ENCODE measurements at places on chromosomes 13 and 19.

DNA sequence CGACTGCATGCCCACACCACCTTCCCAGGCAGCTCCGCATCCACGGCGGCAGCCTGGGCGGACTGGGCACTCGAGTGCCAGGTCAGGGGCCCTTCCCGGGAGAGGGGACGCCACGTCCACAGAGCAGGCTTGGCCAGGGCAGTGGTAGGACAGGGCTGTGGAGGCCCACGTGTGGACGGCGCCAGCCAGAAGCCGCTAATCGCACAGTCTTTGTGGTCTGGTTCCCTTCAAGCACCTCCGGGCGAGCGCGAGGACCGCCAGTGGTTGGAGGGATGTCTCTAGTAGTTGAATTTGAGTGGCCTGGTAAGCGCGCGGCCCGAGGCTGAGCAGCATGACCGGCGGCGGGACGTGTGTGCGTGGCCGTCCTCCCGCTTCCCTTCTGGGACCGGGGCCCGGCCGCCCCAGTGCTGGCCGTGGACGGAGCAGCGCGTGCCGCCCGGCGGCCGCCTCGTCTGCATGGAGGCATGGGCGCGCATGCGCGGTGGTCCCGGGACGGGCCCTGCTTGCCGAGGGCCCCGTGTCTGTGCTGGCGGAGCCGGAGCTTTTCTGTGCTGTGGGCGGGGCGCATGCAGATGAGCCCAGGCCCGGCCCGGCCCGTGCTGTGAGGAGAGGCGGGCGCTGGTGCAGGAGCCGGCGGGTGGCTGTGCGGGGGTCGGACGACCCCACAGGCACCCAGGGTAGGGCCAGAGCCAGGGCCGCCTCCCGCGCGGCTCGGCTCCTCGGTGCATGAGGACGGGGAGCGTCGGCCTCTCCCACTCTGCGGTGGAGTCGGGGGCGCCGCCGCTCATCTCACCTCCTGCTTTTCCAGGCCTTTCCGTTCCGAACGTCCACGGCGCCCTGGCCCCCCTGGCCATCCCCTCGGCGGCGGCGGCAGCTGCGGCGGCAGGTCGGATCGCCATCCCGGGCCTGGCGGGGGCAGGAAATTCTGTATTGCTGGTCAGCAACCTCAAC, 8.6 kb downstream of the PTBP1 start:
- no peak for DNase-seq

DNA sequence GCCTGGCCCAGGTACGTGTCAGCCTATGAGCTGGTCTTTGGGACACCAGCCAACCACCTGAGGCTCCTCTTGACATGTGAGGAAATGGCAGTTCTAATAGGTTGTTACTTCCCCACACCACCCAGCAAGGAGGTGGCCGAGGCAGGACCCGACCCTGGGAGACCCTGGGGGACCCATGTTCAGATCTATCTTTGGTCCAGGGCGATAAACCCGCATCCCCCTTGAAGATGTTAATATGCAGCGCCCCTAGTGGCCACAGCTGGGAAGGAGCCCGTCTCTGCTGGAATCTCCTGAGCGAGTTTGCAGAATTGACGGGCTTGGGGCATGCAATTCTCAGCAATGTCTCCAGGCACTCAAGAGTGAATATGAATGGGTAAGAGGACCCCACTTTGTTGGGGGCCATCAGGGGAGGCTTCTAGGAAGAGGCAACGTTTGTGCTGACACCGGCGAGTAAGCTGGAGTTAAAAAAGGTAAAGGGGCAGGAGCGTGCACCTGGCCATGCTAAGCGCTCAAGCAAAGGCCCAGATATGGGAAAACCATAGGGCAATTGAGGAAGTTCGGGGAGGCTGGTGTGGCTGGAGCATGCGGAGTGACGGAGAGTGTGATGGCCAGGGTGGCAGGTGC, 1.5 kb upstream of the MYO1F start:
- peak; percentile 40 for DNase-seq

DNA sequence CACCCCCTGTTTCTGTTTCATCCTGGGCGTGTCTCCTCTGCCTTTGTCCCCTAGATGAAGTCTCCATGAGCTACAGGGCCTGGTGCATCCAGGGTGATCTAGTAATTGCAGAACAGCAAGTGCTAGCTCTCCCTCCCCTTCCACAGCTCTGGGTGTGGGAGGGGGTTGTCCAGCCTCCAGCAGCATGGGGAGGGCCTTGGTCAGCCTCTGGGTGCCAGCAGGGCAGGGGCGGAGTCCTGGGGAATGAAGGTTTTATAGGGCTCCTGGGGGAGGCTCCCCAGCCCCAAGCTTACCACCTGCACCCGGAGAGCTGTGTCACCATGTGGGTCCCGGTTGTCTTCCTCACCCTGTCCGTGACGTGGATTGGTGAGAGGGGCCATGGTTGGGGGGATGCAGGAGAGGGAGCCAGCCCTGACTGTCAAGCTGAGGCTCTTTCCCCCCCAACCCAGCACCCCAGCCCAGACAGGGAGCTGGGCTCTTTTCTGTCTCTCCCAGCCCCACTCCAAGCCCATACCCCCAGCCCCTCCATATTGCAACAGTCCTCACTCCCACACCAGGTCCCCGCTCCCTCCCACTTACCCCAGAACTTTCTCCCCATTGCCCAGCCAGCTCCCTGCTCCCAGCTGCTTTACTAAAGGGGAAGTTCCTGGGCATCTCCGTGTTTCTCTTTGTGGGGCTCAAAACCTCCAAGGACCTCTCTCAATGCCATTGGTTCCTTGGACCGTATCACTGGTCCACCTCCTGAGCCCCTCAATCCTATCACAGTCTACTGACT, at the start of gene KLK3:
TSS of gene KLK3 (plus strand) at position 280 of the 775 bp plus-strand sequence. CDS start at position 321, 41 bp downstream.
- DNase-seq, result no peak

- DNase-seq, result peak; percentile 91
Measured at GRCh38 chr13:30697996-30698401, 37.3 kb upstream of the ALOX5AP start.

DNA sequence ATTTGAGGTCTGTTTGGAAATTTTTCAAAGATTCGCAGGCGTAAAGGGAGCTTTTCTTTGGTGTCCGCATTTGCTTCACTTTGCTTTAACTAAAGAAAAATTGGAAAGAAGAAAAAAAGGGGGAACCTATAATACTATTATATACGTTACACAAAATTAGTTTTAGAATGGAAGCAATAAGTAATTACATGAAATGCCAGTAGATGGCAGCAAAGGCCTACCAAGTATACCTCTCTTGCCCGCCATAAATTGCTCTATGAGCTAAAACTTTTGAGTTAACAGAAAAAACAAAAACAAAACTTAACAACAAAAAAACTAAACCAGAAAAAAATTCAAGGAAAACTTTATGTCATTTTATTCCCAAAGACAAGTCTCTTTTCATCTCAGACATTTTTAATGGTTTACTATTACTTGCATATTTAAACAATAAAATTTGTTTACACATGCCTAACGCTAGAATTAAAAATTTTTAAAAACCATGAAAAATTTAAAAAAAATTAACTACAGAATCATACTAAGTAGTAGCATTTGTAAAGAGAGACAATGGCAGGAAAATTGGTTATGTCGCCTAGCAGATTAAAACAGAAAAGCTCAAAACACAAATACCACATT, 271.4 kb downstream of the NALCN start:
- DNase-seq, result peak; percentile 63

- DNase-seq, result no peak
Measured at GRCh38 chr13:100636441-100636840, 38.2 kb downstream of the TMTC4 start.

DNA sequence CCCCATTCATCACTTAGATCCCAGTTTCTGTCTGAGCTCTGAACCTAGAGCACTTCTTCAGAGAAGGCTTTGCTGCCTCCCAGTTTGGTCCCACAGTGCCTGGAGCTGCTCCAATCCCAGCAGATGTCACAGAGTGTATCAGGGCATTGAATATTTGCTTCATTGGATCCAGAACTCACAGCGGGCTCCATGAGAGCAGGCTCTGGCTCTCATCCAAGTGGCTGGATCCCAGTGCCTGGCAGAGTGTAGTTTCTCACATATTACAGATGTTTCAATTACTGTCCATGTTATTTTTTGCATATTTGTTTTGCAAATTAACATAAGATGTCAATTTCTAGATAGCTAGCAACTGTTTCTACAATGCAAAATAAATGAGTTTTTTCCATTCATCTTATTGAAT, 50.6 kb downstream of the MYO16 start:
- no peak for DNase-seq

DNA sequence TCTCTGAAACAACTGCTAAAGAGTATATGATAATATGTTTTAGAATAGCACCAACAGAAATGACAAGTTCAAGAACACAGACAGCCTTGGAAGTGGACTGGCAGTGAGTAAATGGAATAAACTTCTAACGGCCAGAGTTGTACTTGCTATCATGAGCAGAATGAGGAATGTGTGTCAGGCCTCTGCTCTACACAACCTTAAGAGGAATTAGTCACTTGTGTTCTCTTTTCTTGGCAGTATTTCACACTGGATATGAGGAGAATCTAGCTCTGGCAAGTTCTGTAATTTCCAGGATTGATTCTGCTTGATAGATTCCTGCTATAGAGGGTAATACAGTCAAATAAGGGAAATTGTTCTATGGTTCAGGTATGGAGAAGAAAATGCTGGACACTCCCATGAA, 757.3 kb downstream of the EFNB2 start:
- peak; percentile 9 for DNase-seq

GRCh38 chr13:102873653-102874052, 27.8 kb downstream of the ERCC5 start:
- DNase-seq, result no peak

DNA sequence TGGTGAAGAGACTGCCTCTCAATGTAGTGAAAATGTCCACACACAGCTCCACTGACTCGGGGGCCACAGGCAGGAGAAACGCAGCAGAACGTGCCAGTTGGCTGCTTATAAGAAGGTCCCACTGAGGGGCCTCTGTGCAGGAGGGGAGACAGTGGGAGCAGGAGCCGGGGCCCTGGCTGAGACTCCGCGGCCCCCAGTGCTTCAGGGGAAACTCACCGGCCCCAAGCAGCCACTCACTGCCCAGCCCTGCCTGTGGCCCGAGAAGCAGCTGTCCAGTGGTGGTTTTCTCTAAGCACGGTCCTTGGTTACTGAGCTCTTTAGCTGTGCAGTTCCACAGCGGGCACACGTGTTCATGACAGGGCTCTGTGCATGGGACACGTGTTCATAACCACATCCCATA, 91.9 kb upstream of the MCF2L start:
- DNase-seq, result no peak

DNA sequence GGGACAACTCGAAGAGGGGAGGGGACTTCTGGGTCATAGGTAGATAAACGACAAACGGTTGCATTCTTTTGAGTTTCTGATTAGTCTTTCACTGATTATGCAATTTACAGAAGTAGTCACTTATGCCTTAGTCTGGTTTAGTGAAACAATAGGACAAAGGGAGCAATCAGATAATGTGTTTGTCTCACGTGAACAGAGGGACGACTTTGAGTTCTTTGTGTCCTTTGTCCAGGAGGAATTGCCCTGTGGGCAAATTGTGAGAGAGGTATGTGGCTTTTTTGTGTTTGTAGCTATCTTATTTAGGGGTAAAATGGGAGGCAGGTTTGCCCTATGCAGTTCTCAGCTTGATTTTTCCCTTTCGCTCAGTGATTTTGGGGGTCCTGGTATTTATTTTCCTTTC, 362.9 kb upstream of the PCDH20 start:
- no peak for DNase-seq

DNA sequence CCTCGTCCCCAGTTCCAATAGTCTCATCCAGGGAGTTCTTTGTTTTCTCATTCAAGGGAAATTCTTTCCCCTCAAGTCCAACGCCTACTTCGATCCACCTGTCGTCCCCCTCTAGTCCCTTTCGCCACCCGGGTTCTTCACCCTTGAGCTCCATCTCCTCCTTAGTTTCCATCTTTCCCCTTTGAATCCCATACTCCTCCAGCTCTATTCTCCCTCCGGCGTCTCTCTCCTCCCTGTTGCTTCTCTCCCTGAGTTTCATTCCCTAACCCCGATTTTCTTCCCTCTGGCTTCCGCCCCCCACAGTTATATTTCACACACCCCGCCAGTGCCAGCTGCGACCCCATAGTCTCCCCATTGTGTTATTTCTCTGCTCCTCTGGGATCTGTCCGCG, 628 bp upstream of the SLC17A7 start:
- DNase-seq, result no peak

DNA sequence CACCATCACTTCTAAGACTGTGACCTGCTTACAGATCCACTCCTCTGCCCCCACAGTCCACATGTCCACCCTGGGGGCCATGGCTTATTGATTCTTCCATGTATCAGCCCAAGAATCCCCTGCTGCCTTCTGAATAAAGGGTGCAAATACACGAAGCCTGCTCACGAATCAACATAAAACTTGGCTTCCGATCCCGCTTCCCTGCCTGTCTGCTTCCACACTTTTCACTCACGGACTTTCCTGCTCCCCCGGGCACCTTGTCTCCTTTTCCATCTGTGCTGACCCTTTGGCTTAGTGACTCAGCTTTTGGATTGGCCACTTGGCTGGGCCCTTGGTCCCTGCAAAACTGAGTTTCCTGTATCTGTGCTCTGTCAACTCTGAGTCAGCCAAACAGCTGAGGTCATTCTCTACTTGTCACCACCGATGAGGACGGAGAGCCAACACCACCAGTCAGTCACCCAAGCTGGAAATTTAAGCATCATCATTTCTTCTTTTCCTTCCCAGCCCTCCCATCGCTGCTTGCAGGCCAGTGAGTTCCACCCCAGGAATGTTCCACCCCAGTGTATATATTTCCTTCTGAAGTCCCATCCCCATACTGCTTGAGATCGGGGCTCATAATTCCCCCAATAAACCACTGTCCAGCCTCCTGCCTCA, 11.4 kb upstream of the USP12 start:
- peak; percentile 28 for DNase-seq

- peak; percentile 41 for DNase-seq
Measured at GRCh38 chr19:41785653-41786052, 10.7 kb upstream of the CEACAM3 start.

DNA sequence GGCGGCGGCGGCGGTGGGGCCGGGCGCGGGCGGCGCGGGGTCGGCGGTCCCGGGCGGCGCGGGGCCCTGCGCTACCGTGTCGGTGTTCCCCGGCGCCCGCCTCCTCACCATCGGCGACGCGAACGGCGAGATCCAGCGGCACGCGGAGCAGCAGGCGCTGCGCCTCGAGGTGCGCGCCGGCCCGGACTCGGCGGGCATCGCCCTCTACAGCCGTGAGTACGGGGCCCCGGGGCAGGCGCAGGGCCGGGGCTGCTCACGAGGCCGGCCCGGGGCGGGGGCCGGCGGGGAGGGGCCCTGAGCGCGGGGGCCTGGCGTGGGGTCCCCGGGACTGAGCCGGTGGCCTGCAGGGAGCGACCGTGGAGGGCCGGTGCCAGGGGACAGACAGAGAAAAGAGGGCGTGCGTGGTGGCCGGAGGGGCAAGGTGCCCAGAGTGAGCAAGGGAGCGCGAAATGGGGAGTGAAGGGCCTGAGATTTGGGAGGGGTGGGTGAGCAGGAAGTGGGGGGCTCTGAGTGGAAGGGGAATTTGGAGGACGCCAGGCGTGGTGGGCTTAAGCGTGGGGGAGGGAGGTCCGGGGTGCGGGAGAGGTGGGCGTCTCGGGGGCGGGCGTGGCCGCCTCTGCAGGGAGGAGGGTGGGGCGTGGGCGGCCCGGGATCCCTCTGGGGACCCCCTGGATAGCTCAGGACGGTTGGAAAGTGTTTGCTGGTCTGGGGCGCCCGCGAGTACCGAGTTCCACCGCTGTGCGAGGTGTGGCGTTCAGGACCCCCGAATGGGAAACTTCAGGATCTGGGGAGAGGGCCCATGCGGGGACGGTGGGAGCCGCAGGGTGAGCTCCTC, 575 bp downstream of the CARM1 start:
- no peak for DNase-seq
